CD14-positive monocyte (primary cell): ENCODE measurements at places on chromosomes 6 and 20.

DNA sequence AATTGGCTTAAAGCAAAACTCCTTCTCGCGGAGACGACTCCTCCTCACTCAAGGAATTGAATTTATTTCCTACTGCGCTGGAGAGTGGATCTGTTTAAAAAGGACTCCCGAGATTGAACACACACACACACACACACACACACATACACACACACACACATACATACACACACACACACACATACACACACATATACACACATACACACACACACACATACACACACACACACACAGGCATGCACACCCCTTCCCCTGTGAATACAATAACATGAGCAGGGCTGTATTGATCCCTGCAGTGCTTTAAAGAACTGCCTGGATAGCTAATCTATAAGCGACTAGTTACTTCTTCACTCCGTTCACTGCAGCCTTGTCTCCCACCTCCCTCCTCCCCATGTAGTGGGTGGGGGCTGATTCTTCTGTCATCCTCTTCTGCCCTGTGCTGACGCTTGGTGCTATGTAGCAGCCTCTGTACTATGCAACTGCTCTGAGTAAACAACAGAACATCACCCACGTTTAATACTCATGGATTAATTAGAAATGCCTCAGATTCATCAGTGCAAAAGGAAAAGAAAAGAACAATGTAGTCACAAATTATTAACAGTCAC lies 549.0 kb downstream of the CDH26 start:
- DNase-seq, result no peak

DNA sequence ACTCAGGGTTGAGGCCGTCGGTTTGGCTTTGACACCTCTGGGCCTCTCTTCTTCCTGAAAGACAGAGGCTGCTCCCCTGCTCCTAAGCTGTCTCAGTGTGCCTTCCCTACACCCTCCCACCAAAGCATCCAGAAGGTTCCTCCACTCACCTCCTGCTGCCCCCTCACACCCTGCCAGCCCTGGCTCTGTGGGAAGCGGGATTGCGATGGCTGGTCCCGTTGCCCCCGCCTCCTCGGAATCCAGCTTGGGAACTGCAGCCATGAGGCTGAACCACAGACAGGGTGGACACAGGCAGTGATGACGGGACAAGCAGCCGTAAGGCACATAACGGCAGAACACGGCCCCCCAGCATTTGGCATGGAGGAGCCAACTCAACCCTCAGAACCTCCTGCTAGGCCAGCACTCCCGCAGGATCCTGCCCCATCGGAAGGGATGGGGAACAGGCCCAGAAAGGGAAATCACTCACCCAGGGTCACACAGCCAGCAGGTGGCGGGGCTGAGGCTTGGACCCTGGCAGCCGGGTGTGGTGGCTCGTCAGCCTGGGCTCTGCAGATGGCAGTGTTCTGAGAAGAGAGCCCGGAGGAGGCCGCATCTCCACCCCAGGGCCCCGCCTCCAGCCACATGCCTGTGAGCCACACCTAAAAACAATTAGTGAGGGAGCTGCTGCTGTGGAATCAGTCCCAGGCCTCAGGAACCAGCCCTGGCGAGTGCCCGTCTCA lies 139.6 kb downstream of the PHACTR3 start:
- no peak for DNase-seq

DNA sequence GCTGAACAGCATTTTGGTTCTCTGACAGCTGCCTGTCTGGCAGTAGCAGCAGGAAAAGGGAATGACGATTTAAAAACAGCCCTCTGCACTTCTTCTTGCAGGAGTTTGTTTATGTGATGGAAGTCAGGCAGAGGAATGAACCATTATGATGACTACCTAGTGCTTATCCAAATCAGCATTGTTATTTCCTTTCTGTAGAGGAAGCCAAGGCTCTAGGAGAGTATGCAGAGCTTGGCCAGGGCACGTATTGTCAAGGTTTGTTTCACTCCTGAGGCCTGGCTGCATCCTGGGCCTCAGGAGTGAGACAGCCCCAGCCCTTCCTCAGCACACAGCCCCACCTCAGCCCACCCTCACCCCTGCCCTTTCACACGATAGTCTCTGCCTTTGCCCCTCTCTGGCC lies 68.5 kb downstream of the FAM229B start:
- DNase-seq, result no peak

- DNase-seq, result no peak
Measured at GRCh38 chr20:44219170-44219730, 8.7 kb upstream of the OSER1 start.

DNA sequence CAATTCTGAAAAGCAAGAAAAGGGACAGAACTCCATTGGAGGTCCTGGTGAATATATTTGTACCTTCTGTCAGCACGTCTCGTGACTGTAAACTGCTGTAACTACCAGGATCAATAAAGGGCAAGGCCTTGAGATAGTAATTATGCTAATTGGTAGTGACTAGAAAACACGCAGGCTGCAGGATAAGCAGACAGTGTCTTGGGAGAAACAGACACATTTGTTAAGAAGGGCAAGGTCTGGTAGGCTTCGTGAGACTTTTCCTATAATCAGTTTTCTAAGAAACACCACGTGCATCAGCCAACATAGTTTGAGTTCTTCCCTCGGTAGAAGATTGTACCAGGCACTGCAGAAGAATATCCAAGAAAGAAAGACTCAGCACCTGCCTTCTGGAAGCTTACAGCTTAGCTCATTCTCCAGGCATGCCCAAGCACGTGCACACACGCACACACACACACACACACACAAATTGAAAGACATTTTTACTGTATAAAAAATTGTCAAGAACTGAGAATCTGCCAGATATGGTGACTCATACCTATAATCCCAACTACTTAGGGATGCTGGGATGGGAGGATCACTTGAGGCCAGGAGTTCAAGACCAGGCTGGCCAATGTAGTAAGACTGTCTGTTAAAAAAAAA lies 167.0 kb upstream of the SASH1 start:
- no peak for DNase-seq

GRCh38 chr20:4119854-4120209 lies 104.5 kb upstream of the RNF24 start:
- DNase-seq, result no peak

DNA sequence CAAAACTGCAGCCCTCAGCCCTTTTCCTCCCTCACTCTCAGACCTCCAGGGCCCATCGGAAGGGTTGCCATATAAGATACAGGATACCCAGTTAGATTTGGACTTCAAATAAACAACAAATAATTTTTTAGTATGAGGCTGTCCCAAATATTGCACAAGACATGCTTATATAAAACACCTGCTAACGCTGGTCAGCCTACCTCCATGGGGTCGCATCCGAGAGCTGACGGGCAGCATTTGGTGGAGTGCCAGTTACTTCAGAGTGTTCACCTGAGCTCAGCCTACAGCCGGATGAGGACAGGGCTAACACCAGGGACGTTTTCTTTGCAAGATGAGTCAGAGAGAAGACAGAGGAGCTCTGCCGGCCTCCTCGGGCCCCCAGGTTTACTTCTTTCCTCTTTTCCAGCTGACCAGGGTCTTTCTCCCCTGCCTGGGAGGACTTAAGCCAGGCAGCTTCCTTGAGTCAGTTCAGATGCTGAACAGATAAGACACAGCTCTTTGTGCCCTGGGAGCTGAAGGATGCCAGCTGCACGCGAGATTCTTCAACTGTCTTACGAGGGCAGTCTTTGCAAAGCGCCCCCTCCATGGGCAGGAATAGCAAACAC lies 141.2 kb upstream of the KCNG1 start:
- no peak for DNase-seq

DNA sequence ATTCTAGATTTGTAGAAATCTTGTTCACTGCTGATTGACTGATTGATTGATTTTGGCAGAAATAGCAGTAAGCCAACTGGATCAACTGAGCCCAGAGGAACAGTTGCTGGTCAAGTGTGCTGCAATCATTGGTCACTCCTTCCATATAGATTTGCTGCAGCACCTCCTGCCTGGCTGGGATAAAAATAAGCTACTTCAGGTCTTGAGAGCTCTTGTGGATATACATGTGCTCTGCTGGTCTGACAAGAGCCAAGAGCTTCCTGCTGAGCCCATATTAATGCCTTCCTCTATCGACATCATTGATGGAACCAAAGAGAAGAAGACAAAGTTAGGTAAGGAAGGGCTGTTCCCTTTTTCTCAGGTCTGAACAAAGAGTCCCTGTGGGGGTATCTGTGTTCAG lies 31.2 kb downstream of the TREML1 start:
- no peak for DNase-seq

GRCh38 chr20:24798930-24799705 lies 150.0 kb upstream of the CST7 start:
- DNase-seq, result no peak

GRCh38 chr20:42530855-42531448 lies 658.8 kb downstream of the PTPRT start:
- peak; percentile 20 for DNase-seq

DNA sequence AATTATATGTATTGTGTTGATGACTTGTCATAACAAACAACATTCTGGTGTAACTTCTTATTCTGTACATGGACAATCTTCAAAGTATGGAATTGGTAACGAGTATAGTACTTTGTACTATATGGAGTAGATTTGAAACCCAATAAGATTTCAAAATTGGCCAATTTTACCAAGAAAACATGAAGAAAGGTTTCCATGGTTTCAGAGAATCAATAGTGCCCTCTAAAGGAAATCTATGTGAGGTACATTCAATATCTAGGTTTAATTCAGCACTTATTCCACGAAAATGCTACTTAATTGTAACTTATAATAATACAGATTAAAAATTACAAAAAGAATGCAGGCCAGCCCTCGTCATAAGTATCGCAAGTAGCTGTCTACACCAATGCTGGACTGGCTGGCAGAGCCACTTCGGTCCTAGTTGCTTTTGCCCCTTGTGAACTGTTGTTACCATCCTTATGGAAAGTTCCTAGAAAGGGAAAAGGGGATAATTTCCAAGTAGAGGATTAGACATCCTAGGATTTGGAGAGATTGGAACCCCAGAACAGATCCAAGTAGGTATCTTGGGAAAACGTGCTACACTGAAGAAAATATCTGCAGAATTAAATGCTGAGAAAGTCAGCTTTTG lies 70.9 kb downstream of the LCA5 start:
- DNase-seq, result no peak

- no peak for DNase-seq
Measured at GRCh38 chr20:8246716-8247115, 114.7 kb downstream of the PLCB1 start.

GRCh38 chr6:84508981-84509380 lies 255.4 kb downstream of the TBX18 start:
- no peak for DNase-seq

- no peak for DNase-seq
Measured at GRCh38 chr6:7532821-7533220, 8.7 kb upstream of the DSP start.

- no peak for DNase-seq
Measured at GRCh38 chr6:108118359-108118724, 43.8 kb upstream of the OSTM1 start.

DNA sequence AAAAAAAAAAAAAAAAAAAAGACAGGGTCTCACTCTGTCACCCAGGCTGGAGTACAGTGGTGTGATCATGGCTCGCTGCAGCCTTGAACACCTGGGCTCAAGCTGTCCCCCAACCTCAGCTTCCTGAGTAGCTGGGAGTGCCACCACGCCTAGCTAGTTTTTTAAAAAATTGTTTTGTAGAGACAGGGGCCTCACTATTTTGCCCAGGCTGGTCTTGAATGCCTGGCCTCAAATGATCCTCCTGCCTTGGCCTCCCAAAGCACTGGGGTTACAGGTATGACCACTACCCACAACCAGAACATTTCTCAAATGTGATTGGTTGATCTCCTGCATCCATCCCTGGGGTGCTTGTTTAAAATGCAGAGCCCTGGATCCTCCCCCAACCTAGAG lies 5.6 kb upstream of the RBCK1 start:
- DNase-seq, result no peak

- DNase-seq, result no peak
Measured at GRCh38 chr6:114334237-114334636, 8.6 kb downstream of the HS3ST5 start.

GRCh38 chr6:42468273-42468672 lies 16.5 kb upstream of the TRERF1 start:
- DNase-seq, result no peak

DNA sequence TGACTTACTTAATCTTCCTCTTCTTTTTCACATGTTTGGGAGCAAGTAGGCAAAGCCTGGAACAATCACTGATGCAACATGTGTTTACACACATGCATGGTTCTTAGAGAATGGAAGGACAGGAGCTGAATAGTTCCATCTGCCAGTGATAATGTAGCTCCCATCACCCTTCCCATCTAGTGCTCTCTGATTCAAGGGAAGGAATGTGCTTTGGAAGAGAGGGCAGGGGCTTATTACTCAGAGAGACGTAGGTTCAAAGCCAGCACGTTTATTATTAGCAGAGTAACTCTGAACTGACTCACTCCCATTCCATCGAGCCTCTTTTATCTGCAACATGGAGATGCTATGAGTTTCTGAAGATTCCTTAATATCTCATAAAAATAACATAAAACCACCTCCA lies 211.9 kb downstream of the GMPR start:
- no peak for DNase-seq

DNA sequence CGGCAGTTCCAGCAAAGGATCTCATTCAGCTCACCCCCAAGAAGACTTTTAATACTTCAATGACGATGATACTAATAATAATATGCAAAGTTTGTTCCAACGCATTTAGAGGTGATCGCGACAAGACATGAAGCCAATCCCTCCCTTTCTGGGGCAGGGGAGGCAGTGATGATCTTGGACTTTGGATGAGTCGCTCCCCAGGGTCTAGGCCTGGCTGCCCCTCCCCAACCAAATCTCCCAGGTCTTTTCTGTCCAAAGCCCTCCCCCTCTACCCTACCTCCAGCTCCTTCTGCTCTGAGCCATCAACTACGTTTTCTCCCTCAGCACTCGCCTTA lies 33.9 kb downstream of the HLA-A start:
- no peak for DNase-seq

- DNase-seq, result no peak
Measured at GRCh38 chr6:129485746-129486145, 224.2 kb downstream of the ARHGAP18 start.

- DNase-seq, result no peak
Measured at GRCh38 chr6:150153905-150154492, 11.2 kb downstream of the PPP1R14C start.

DNA sequence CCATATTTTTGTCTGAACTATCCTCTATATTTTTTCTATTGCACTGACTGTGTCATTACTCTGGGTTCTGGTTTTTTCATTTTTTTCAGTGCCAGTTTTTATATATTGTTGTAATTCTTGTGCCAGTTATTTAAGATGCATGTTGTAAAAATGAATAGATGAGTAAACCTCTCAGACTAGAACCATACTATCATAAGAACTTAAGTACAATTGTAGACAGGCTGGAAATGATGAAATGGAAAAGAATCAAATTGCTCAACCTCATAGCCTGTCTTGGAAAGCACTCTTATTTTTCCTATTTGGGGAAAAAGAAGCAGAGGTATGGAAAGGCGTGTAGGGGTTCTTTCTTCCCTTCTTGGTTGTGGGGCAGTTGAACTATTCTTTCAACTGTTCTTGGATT lies 30.2 kb downstream of the PANK2 start:
- no peak for DNase-seq
